ENCODE measurements at places on chromosomes 13 and 19.
A peak's percentile ranks its signal among the peaks of the same experiment; 100 is the strongest.

DNA sequence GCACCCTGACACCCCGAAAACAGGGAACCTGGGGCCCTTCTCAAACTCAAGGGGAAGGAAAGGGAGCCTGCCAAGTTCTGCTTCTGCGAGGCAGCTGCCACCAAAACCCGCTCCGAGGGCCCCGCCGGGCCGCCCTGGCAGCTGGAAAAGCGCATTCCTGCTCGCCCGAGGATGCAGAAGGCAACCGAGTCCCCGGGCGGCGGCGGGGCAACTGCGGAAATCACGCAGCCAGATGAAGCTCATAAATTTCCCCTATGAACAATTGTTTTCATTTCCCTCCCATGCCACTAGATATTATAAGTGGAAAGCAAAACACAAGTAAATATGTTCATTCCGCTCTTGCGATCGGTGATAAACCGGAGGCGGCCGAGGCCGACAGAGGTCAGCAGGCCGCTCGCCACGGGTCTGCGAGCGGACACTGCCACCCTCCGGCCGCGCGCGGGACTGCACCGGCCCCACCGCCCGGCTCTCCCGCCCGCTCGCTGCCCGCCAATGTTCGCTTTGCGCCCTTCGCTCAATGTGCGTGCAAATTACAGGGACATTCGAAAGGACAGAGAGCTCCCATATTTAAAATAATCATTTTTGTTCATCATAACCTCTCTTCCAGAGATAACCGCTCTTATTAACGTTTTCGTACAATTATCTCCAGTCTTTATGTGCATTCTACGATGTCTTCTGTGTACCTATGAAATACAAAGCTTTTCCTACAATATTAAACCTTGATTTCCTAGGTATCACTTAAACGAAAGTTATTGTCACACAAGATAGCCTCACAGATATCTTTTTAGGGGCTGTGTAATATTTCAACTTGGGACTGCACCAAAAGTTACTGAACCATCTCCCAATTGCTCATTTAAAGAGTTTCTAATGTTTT lies 120.8 kb upstream of the ZNF507 start:
- DNase-seq = peak; percentile 79

DNA sequence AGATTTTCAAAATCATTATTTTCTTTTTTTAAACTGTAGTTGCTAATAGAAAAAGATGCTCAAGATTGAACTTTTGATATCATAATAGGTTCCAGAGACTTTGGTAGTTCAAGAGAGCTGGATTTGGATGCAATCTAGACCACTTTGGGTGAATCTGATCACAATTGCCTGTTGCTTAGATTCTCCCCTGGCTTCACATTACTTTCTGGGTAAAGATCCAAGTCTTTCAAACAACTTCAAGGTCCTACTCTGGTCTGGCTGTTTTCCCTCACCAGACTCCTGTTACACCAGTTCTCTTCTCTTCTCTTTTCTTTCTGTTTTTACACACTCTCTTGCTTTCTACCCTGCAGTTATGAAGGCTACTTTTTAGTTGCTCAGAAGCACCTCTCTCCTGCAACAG lies 7.4 kb upstream of the SPRY2 start:
- DNase-seq = no peak

- no peak for DNase-seq
Observed at GRCh38 chr13:24180750-24181377, 20.3 kb downstream of the SPATA13 start.

- DNase-seq = no peak
Observed at GRCh38 chr13:102905905-102906771, 60.3 kb downstream of the ERCC5 start.

GRCh38 chr19:2027361-2027760 lies 11.8 kb upstream of the BTBD2 start:
- no peak for DNase-seq

GRCh38 chr13:20359335-20359734 lies 127.2 kb upstream of the GJB6 start:
- no peak for DNase-seq

- no peak for DNase-seq
Observed at GRCh38 chr13:31242367-31242766, 42.6 kb downstream of the B3GLCT start.

DNA sequence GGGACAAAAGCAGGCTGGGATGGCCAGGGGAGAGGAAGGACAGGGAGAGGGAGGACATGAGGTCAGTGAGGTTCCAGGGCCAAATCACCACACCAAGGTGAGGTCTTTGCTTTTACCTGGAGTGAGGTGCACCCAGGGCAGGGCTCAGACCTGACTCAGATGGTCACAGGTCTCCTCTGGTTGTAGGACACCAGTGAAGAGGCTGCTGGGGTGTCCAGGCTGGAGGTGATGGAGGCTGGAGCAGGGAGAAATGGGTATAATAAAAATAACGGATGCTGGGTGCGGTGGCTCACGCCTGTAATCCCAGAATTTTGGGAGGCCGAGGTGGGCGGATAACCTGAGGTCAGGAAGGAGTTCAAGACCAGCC lies 6.9 kb downstream of the GRAMD1A start:
- no peak for DNase-seq
